ENCODE measurements at places on chromosomes 2 and 18.
A peak's percentile ranks its signal among the peaks of the same experiment; 100 is the strongest.

DNA sequence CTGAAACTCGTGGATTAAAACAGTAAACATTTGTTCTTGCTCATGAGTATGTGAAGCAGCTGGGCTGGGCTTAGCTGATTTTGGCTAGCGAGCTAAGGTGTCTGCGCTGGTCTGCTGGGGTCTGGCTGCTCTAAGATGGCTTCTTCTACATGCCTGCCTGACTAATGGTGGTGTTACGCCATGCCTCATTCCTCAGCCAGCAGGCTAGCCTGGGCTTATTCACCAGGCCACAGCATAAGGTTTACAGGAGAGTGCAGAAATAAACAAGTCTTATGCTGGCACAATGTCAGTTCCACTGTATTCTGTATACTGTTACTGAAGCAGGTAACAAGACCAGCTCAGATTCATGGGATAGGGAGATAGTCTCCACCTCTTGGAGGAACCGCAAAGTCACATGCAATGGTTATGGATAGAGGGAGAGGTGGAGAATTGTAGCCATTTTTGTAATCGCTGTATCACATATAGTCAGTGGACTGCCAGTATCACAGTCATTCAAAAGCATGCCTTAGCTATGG is 80.0 kb downstream of the RHBDD1 start:
- DNase-seq: no peak

DNA sequence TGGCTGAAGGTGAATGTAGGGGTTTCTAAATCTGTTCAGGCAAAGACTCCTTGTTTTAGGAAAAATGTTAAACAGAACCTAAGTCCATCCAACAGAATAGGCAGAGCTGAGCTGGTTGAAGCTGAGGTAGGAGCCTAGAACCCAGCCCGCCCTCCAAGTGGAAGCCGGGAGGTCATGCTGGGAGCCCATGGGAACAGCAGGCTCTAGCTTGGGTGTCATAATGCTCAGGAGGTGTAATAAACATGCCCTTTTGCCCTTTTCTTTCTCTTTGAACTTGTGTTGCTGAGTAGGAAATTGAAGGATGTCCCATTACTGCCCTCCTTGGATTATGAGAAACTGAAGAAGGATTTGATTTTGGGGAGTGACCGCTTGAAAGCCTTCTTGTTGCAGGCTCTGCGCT is 60.3 kb downstream of the ARMC9 start:
- DNase-seq: peak; percentile 24

GRCh38 chr2:148990968-148991367 is 47.5 kb upstream of the LYPD6B start:
- no peak for DNase-seq

- DNase-seq: no peak
These were observed 222.1 kb upstream of the SMAD2 start for GRCh38 chr18:48152549-48152948.

- no peak for DNase-seq
These were observed 146.3 kb downstream of the LAMA3 start for GRCh38 chr18:23835506-23835905.

DNA sequence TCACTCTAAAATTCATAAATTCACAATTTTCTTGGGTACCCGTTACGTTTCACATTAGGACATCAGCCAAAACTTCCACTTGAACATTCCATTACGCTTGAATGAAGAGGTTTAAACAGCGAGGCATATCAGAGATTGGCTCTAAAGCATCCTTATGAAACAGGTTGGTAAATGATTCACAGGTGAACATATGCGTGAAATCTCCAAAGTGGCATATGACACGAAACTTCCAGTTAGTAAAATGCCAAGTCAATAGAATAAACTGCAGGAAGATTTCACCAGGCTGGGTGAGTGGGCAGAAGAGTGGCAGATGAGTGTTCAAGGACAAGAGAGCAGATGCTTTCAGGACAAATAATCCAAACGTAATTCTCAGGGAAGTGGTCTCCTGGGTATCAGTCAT is 33.9 kb upstream of the GLS start:
- no peak for DNase-seq

DNA sequence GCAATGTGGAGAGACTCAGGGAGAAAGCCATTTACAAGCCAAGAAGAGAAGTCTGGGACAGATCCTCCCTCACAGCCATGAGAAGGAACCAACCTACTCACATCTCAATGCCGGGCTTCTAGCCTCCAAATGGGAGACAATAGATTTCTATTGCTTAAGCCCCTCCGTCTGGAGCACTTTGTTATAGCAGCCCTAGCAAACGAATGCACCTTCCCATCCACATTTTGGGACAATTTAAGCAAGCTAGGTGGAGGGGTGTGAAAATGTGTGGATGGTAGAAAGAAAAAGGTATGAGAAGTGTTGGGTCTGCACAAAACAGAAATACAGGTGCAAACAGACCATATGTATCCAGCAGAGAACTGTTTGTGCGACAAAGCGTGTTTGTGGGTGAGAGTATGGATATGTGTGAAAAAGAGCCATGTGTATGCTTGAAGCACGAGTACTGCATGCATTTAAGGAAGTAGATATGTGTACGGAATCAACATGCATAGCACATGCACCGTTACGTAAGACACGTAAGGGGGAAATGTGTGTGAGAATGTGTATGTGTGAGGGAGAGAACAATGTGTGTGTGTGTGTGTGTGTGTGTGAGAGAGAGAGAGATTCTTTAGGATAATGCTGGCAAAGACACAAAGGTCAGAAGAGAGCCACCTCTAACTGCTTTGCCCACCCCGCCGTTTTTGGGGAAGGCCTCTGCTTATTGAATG is 13.1 kb upstream of the E2F6 start:
- no peak for DNase-seq

DNA sequence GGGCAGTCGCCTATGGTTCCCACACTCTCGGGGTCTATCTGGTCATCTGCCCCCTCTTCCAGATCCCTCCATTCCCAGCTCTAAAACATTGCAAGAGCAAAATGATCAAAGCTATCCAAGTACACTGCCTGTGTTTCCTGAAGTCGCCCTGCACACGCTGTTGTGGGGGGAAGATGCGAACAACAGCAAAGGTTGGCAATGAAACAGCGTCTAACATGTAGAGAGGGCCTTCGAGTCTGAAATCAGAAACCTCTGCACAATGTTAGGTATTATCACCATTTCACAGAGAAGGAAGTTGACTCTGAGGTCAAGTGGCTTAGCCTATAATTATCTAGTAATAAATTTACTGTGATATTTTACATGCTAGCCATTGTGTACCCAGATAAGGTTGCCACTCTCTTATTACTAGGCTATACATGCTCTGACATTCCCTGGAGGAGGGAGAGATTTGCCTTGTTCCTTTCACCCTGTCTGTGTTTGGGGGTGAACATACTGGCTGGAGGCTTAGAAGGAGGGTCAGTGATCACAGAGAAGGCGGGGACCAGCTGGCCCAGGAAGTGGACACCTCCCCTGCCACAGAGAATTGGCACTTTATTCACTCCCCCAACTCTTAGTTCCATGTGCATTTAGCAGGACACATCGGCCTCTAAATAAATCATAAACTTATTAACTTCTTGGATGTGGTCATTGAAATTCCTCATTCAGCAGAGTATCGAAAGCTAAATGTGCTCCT is 36.8 kb downstream of the KCTD1 start:
- no peak for DNase-seq

DNA sequence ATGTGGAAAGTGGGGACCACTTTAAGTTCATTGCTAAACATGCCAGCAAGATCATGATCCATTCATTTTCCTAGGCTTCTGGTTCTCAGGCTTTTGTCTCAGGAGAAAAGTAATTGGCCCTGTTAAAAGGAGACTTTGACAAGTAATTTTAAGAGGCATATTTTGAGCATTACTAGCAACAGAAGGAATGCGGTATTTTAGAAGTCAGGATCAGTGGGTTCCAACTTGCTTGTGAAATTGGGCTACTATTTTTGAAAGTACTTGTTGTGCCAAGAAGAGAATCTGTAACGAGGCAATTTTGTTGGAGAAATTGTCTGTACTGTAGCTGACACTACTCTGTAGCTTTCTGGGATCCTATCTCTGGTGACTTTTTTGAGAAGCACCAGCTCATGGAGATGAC is 59.4 kb downstream of the CERS6 start:
- no peak for DNase-seq

GRCh38 chr2:78601113-78601512 is 424.4 kb upstream of the REG3G start:
- no peak for DNase-seq

- no peak for DNase-seq
These were observed 375.1 kb upstream of the KCNH7 start for GRCh38 chr2:163213661-163214081.

GRCh38 chr2:18403921-18404522 is 156.4 kb downstream of the RDH14 start:
- DNase-seq: no peak

- DNase-seq: no peak
These were observed 17.2 kb upstream of the STPG4 start for GRCh38 chr2:47172156-47172921.

GRCh38 chr2:20095469-20095868 is 44.0 kb upstream of the LAPTM4A start:
- DNase-seq: no peak

GRCh38 chr2:217822296-217823252 is 180.2 kb downstream of the TNS1 start:
- DNase-seq: no peak

DNA sequence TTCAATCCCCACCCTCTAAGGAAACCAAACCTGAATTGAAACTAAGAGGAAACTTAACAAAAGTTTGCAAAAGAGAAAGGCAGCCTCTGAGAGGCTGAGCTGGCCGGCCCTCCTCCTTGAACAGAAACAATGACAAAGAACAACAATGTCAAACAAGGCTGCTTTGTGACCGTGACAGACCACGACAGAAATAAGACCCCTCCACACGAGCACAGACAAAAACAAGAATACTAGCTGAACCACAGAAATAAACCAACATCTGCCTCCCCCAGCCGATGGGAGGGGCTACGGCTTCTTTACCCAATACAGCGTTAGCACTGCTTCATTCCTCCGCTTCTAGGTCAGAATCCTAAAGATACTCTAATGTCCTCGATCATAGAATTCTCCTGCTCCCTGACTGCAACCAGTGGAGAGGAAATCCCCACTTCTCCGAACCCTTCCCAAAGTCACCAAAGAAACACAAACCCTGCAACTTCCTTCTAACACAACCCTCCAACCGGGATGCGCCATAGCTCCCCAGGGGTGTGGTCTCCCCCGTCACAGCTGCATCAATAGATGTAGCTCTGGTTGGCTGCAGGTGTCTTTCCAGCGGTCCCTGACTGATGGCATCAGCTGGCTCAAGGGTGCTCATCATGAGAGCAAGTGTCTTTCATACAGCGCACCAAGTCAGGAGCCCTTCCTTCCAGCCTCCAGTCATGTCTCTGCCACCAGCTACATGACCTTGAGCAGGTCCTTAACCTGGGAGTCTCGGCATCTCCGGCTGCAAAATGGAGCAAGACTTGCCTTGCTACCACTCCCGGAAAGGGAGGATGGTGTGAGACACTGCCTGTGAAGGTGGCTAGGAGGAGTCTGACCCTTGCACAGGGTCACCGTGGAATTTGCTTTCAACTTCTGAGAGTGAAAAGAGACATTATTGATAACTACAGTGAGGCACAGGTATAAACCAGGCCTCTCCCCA is 198.6 kb downstream of the HAUS1 start:
- no peak for DNase-seq

DNA sequence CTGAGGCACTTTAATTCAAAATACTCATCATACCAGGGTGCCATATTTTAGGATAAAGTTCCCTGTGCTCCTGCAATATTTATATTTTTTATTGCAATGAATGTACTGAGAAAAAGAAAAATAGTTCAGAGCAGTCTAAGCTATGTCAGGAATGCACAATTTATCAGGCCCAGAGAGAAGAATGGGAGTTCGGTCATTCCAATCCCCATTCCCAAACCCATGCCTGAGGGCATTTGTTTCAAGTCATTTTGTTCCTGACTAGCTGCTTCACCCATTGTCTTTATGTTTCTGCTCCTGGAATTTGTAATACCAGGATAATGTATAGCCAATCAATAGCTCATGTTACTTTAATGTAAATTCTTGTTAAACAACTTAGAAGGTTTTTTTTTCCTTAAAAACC is 24.4 kb upstream of the FTCDNL1 start:
- DNase-seq: no peak

DNA sequence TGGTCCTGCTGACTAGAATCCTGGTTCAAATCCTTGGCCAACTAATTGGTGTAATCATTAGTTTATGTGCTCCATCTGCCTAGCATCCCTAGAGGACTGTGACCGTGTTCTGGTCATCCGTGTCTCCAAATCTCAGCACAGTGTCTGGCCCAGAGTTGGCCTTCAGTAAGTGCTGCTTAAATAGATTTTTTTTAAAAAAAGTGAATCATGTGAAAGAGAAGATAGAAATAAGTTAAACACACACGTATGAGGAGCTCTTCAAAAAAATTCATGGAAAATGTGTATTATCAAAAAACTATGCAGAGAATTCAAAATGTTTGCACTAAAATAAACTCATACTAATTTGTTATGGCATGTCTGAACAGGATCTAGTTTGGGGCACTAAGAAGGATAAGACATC is 129.3 kb upstream of the TLK1 start:
- DNase-seq: no peak

- DNase-seq: no peak
These were observed 119.2 kb downstream of the SPP2 start for GRCh38 chr2:234169674-234170073.

- no peak for DNase-seq
These were observed 143.5 kb downstream of the RTN4 start for GRCh38 chr2:54906716-54907115.

- DNase-seq: peak; percentile 90
These were observed at the start of gene ABHD1 for GRCh38 chr2:27123302-27124150. Gene ABHD1, plus strand, starts transcription at chr2:27123815. Its CDS starts 134 bp downstream, at chr2:27123949.

- DNase-seq: no peak
These were observed 146.4 kb downstream of the TPO start for GRCh38 chr2:1559589-1560175.

DNA sequence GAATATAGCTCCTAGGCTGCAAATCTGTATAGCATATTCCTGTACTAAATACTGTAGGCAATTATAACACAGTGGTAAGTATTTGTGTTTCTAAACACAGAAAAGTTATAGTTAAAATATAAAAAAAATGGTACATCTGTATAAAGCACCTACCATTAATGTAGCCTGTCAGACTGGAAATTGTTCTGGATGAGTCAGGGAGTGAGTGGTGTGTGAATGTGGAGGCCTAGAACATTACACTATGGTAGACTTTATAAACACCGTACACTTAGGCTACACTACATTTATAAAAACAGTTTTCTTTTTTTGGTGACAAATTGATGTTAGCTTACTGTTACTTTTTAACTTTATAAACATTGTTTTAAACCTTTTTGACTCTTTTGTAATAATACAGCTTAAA is 226.3 kb downstream of the CCDC85A start:
- no peak for DNase-seq

GRCh38 chr2:96082211-96083063 is 33.9 kb downstream of the ADRA2B start:
- DNase-seq: peak; percentile 72

- DNase-seq: peak; percentile 43
These were observed 140.8 kb downstream of the PXDN start for GRCh38 chr2:1603521-1603920.

- no peak for DNase-seq
These were observed 148.6 kb downstream of the HAUS1 start for GRCh38 chr18:46252759-46253158.

Measured in cardiac septum (tissue), 1 donor.